CD4-positive, alpha-beta T cell treated with Interleukin-1 beta for 1 hour (primary cell): ENCODE measurements at places on chromosomes 3 and 15.

DNA sequence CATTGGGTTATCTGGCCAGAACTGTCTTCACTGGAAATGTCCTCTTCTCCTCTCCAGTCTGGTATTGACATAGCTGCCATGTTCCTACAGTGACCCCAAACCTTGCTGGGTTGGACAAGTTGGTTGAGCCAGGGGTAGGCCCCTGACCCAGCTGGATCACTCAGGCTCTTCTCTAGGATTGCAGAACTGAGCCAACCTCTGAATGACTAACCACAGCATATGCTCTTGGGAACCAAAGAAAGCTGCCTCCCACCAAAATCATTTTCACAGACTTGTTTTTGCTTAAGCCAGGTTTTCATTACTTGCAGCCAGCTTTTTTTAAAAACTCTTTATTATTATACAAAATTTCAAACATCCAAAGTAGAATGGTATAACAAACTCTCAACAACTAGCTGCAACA lies 41.4 kb downstream of the FSIP1 start:
- no peak for DNase-seq

DNA sequence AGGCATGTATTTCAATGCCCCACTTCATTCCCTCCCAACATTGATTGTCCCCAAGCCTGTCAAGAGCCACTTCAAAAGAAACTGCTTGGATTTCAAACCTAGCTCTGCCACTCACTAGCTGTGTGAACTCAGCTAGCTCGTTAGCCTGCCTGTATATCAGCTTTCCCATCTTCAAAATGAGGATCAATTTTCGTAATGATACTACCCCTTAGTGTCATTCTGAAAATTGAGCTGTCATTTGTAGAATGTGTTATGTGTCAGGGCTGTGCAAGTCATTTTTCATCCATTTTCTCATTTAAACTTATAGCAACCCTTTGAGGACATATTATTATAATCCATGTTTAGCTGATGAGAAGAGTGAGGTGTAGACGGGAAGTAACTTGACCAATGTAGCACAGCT lies 88.6 kb downstream of the TRIM42 start:
- DNase-seq: no peak

DNA sequence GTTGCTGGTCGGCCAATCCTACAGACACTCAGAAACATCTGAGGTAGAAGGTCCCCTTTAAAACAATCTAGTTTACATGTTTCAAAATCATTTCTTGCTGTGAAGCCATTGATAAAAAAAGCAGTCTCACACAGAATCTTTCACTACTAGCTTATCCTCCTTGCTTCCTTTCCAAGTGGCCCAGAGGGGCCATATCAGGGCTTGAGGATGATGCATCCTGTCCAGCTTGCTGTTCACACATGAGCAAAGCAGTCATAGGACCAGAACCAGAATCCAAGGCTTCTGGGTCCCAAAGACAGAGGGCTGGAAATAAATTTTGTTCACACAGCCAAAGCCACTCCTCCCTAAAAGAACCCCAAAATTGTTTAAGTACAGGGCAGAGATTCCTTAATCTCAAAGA lies 9.2 kb upstream of the LYZL4 start:
- DNase-seq: no peak

DNA sequence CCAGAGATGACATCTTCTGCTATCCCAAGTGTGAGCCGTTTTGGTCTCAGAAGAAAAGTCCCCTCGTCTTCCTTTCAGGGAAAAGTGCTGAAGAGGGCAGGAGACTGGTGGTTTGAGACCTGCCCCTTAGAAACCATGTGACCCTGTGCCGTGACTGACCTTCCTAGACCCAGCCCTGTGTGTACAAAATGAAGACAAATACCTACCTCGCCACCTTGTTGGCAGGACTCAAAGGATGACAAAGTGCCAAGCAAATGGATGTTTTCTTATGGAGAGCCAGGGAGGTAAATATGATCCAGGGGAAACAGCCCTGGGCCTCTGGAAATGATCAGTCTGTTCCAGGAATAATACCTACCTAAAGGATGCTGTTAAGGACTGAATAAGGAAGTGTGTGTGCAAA lies 41.3 kb downstream of the FAM174B start:
- no peak for DNase-seq

GRCh38 chr3:38343797-38344594 lies 2.6 kb upstream of the XYLB start:
- DNase-seq: no peak

DNA sequence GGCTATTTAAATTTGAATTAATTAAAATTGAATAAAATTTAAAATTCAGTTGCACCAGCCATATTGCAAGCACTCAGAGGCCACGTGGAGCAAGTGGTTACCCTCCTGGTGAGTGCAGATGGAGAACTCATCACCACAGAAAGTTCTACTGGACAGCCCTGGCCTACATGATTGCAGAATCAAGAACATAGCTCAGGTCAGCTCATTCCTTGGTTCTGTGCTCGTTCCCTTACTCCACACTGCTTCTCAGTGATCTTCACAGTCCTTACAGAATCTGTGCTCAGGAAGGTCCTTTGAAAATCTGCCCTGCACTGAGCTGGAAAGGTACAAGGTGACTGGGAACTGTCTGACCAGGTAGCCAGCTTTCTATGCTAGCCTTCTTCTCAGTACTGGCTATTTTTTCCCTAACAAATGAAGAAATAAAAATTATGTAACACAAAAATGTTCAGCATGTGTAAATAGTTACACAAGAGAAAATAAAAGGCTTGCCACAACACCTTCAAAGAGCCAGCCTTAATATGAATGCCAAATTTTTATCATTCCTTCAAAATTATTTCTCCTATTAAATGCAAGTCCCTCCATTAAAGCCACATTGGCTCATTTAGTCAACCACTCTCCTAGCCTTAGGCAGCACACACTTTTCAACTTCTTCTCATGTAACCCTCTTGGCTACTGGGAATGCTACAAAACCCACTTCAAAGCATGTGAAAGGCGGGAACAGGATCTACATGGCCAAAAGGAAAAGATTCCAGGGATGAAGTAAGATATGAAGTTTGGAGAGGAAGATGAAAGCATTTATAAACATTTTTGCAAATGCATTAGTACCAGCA lies 326.4 kb upstream of the WNT5A start:
- no peak for DNase-seq

DNA sequence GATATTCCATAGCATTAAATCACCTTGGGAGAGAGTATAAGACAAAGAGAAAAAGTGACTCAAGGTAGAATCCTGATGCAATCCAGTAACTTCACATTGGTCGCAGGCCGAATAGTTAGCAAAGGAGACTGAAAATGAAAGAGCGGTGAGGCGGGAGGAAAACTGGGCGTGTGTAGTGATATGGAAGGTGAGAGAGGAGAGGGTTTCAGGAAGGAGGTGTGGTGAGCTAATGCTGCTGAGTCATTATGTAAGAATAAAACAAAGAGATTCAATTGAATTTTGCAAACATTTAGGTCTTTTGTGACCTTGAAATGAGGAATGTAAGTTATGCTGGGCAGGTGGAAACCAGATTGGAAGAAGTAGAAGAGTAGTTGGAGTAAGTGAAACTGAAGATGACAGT lies 235.3 kb downstream of the C3orf38 start:
- no peak for DNase-seq

DNA sequence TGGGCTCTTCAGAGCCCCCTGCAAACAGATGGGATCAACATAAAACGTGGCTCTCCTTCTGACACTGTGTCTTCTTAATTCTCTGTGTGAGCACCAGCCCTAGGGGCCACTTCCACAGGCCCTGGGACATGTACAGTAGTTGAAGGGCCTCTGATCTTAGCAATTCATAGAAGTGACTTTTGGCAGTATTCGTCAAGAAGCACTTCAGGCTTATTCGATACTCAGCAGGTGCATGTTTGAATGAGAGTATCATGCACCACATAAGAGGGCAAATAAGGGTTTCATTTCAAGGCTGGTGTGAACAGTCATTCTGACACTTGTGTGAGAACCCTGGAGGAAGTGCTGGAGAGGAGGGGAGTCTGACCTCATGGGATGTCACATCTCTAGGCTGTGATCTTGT lies 113.9 kb downstream of the GABRG3 start:
- DNase-seq: no peak

DNA sequence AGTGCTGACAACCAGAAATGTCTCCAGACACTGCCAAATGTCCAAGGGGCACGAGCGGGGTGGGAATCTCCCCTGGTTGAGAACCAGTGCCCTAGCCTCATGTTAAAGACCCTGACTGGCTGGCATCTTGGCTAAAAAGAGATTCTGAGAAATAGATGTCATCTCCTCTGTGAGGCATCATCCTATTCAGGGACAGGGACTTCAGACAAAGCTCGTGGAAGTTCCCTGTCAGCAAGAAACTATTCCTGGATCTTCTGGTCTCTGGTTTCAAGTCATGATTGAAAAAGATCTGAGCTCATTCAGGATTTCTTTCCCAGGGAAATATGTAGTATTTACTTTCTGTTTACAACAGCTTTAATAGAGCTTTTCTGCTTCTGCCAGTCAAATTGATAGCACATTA lies 10.8 kb downstream of the WDR5B start:
- no peak for DNase-seq

DNA sequence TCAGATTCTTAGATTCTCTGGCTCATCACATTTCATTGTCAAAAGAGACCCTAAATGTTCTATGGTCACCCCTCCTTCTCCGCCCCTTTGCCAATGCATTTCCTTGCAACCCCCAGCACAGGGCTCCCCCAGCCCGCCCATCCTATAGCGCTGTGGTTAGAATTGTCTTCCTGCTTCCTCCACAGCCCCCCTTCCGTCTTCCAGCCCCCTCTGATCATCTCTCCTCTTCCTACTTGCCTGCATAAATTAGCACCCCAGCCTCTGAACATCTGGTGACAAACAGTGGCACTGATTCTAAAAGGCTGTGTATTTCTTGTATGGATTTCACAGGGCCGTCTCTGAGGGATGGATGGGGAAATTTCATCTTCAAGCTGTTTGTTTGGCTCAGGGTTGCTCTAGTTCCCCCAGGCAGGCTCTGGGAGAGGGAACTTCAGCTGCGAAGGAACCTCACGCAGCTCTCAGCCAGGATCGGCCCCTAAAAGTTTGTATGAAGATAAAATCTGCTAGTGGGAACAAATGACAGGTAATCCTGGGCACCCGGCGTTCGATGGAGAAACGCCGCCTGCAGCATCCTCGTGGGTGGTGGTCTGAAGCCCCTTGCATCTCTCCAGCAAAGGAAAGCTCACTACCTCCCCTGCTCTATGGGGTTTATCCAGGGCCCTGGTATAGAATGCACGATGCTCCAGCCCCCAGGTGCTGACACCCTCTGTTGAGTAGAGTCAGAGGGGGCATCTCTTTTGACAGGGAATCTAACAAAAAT lies 83.0 kb downstream of the WNT7A start:
- no peak for DNase-seq

DNA sequence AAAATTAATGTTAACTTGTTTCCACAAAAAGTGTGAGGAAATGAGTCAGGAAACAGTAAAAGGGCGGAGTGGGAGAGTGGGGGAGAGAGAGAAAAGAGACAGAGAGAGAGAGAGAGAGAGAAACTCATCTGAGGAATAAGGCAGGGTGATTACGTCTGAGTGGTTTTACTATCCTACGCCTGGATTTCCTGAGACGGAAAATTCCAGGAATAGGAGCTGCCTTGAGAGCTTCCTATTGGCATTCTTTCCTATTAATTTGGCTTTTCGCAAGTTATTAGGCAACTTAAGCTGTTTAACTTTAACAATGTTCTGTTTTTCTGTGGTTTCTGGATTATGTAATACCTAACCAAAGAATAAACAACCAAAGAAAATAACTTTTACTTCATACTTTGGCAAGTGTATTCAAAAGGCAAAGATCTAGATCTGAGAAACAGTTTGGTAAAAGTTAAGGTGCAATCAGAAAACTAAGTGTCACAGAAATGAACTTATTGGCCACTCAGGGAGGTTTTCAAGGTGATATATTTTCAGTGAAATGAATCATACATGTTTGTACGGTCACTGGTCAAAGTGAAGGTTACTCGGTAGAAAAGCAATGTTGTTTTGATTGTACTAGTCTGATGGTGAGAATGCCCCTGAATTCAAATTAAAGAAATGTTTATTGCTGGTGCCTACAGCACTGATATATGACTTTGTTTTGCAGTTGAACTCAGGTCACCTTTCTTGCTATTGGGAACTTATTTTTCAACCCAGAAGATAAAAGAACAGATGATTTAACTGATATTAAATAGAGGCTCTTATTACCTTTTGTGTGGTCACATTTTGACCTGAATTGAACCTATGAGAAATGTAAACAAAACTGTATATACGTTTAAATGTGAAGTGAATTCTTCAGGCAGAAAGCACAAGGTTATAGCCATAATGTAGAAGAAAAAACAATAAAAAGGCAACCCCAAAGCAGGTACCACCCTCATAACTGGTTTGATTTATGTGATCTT lies 39.9 kb upstream of the TNFSF10 start:
- DNase-seq: peak; percentile 30

- DNase-seq: no peak
These were observed 13.7 kb downstream of the SEMA5B start for GRCh38 chr3:123013876-123014275.

GRCh38 chr15:80635953-80636352 lies 59.2 kb upstream of the ABHD17C start:
- no peak for DNase-seq

GRCh38 chr15:76309601-76310330 lies 1.5 kb downstream of the ETFA start:
- DNase-seq: no peak

DNA sequence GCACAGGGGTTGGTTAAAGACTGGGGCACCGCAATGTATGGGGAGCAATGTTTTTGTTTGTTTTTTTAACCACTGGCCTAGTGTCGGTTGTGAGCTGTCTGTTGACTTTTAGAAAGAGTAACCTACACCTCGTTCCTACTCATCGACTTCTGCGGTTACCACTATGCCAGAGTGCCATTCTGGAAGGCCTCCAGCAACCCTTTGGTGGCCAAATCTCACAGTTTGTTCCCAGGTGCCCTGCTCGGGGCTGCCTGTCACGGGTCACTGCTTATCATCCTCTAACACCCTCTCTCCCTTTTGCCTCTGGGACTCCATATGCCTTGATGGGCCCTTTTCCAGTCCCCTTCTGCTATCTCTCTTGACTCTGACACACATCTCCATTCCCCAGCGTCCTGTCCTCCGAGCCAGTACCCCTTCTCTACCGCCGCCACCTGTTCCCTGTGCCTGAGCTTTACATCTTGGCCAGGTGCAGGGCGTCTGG lies 290.4 kb upstream of the C2CD4B start:
- DNase-seq: no peak

- no peak for DNase-seq
These were observed 286.9 kb downstream of the XXYLT1 start for GRCh38 chr3:194984066-194984465.

- DNase-seq: no peak
These were observed 432.2 kb upstream of the TPM1 start for GRCh38 chr15:62610265-62610869.

DNA sequence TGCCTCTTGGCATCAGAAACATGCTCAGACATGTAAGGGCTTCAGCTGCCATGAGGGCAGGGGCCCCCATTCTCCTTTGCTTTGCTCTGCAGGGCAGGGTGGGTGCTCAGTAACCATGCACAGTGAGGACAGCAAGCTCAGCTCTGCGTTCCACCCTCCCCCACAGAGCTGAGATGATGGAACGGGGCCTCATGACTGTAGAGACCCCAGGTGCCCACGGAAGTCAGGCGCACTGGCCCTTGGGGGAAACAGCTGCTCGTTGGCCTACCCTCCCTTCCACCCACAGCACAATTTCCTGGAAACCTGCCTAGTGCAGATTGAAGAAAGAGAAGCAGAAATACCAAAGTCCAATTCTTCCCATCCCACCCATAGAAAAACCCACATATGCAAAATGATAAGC lies 10.5 kb downstream of the CTXND1 start:
- DNase-seq: no peak
